ENCODE measurements at places on chromosomes 13 and 19. TPM values are rescaled to one million over a fixed set of nuclear protein-coding genes. Genes with fewer than 3 reads are reported as not detected.

Gene CLIP3
- total RNA-seq = 0.37 TPM

Gene IZUMO1
- not detected for total RNA-seq

Gene CARD8
- 36.0 TPM for total RNA-seq

Gene ZNF724
- 8.7 TPM for total RNA-seq

Gene CASP14
- not detected for total RNA-seq

Gene LILRB5
- total RNA-seq = not detected

Gene GSX1
- not detected for total RNA-seq

Gene DKKL1
- total RNA-seq = 7.3 TPM

Gene ZNF582
- total RNA-seq = 0.43 TPM

DNA sequence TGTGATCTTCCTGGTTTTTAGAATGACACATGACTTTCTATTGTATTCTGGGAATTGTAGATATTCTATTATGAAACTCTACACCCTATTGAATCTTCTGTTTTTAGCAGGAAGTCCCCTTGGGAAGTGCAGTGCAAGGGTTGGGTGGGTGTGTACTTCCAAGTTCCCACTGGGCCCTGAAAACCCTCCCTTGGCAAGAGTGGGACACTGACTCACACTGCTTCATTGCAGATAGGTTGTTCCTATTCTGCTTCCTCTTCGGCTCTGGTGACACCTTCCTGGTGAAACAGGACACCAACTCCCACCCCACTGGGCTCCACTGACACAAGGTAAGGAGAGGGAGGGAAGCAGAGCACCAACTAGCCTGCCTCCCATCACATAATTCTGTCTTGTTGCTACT is 121.8 kb downstream of the KCTD12 start:
- no peak for DNase-seq

DNA sequence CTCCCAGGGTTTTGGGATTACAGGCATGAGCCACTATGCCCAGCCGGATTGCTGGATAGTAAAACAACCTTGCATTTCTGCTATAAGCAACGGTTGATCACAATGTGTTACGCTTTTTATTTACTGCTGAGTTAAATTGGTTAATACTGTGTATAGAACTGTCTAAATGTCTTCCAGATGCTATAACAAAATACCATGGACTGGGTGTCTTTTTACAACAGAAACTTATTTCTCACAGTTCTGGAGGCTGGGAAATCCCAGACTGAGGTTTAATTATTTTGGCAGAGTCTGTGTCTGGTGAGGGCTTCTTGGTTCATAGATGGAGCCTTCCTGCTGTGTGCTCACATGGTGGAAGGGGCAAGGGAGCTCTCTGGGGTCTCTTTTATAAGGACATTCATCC is 65.5 kb downstream of the ING1 start:
- no peak for DNase-seq

GRCh38 chr19:42480335-42481095 is 37.8 kb upstream of the CXCL17 start:
- no peak for DNase-seq

- DNase-seq = no peak
Observed at GRCh38 chr19:34124828-34125227, 47.5 kb upstream of the LSM14A start.

GRCh38 chr19:29089315-29089870 is 123.6 kb downstream of the UQCRFS1 start:
- no peak for DNase-seq

- no peak for DNase-seq
Observed at GRCh38 chr13:23796551-23796950, 92.6 kb downstream of the MIPEP start.

- no peak for DNase-seq
Observed at GRCh38 chr19:29819300-29819699, 7.5 kb downstream of the CCNE1 start.

DNA sequence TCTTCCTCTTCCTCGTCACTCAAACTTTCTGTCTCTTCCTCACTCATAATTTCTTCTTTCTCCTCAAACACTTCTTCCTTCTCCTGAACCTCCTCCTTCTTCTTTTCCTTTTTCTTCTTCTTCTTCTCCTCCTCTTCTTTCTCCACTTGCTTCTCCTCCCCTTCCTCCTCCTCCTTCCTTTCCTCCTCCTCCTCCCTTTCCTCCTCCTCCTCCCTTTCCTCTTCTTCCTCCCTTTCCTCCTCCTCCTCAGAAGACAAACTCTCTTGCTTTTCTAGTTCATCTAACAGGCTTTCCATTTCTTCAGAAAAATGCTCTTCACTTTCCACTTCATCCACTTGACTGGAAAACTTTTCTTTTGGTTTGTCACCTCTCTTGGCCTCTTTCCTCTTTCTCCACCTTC is 19.8 kb downstream of the WDR87 start:
- DNase-seq = no peak

- no peak for DNase-seq
Observed at GRCh38 chr13:38980750-38981078, 9.9 kb downstream of the STOML3 start.

DNA sequence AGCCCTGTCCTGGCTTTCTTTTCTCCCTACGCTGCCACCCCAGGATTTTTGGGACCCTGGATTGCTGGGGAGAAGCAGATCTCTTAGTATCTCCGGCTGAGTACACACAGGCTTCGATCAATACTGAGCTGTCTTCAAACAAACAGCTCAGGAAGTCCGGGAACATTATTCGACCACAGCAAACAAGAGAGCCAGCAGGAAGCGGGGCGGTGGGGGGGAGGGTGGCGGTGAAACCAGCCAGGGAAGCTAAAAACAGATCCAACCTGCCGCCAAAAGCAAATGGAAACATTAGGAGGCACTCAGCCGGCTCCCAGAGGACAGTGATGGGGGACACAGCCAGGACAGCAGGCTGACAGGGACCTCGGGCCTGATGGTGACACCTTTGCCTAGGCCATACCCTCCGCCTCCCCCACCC is 12.2 kb upstream of the BCAM start:
- peak; percentile 10 for DNase-seq

GRCh38 chr19:4174213-4174894 is 8.0 kb downstream of the SIRT6 start:
- no peak for DNase-seq

DNA sequence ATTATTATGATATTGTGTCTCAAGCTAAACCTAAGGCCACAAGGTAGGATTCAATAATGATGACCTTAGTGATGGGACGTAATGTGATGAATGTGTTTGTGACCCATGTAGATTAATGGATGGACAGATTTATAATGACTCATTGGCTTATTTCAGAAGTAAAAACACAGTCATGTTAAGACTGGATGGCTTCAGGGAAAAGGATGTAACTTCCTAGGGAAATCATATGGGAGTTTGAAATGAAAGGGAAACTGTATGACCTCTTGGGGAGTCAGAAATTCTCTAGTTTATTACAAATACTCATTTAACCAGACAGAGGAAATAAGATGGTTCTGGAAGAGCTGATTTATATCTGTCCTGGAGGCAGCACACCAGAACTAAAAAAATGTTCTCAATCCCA is 2.9 kb downstream of the EDNRB start:
- DNase-seq = no peak

- DNase-seq = no peak
Observed at GRCh38 chr13:105984646-105985045, 550.8 kb downstream of the EFNB2 start.

DNA sequence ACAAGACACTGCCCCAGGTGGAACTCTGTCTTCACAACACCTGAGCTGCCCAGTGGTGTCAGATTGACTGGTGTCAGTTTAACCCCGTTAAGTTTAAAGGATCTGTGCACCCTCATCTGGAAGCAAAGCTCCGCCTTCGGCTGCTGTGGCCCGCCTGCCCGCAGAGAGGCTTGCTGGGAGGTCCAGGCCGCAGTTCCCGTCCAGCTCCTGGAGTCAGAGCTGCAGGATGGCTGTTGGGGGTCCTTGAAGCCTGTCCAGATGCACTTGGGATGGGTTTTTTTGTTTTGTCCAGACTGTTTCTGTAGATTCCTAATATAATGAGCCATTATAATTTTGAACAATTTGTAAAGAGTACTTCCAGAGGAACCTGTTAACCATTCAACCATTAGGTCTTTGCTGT is 16.1 kb downstream of the CUL4A start:
- no peak for DNase-seq

- DNase-seq = no peak
Observed at GRCh38 chr19:56142897-56143434, 1.9 kb downstream of the ZNF444 start.

DNA sequence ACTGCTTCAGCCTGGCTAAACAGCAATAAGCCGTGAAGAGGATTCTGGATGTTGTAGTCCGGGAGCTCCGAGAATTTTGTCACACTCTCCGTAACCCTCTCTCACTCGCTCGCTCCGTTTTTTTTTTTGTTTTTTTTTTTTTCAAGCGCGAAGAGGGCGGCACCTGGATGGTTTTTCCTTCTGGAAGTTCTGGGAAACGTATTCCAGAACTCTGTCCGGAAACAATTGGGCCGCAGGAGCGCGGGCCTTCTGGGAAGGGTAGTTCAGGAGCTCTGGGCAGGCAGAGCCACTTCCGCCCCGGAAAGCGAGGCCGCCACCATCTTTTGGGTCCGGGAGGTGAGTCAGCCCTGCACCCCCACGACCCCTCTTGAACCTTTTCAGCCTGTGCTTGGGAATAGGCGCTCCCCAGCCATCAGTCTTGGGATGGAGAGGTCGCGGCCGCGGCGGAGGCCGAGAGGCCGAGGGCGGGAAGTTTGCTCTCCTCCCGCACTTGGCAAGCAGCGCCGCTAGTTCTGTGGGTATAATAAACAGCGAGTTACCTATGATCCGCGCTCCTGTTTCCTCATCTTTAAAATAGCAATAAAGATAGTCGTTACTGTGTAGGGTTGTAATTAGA is at the start of gene ZNF227:
TSS of gene ZNF227 (plus strand) at position 283 of the 616 bp plus-strand sequence. CDS start 5,261 bp downstream, outside the sequence.
- peak; percentile 98 for DNase-seq

- DNase-seq = no peak
Observed at GRCh38 chr19:54204767-54205468, 4.3 kb downstream of the RPS9 start.

DNA sequence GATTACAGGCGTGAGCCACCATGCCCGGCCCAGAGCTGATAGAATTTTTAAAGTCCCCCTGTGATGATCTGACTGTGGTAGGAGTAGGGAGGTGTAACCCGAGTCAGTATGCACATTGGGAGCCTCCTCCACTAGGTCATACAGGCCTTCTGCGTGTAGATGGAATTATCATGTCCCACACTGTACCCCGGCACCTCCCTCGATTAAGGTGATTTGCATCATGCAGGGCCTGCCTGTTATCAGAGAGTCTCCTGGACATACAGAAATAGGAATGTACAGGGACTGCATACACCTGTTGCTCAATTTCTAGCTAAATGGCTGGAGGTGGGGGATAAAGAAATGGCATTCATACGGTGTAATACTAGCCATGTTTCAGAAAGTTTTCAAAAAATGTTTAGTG is 922 bp upstream of the ERVK3-1 start:
- DNase-seq = no peak

- no peak for DNase-seq
Observed at GRCh38 chr19:55098716-55099556, 18.5 kb downstream of the PPP1R12C start.

- DNase-seq = no peak
Observed at GRCh38 chr13:27975564-27976361, 6.6 kb upstream of the CDX2 start.

- DNase-seq = no peak
Observed at GRCh38 chr19:32122258-32122657, 223.2 kb upstream of the ZNF507 start.

GRCh38 chr19:18700501-18701249 is 17.2 kb downstream of the CRTC1 start:
- DNase-seq = peak; percentile 78

GRCh38 chr19:7678971-7679751 is 1.5 kb upstream of the TRAPPC5 start:
- peak; percentile 75 for DNase-seq

- no peak for DNase-seq
Observed at GRCh38 chr19:14473073-14473977, 1.8 kb downstream of the PTGER1 start.

GRCh38 chr19:36652958-36653357 is 13.7 kb downstream of the ZNF461 start:
- no peak for DNase-seq

Data from G401 (cell line).